ENCODE measurements at places on chromosomes 7 and 10.

DNA sequence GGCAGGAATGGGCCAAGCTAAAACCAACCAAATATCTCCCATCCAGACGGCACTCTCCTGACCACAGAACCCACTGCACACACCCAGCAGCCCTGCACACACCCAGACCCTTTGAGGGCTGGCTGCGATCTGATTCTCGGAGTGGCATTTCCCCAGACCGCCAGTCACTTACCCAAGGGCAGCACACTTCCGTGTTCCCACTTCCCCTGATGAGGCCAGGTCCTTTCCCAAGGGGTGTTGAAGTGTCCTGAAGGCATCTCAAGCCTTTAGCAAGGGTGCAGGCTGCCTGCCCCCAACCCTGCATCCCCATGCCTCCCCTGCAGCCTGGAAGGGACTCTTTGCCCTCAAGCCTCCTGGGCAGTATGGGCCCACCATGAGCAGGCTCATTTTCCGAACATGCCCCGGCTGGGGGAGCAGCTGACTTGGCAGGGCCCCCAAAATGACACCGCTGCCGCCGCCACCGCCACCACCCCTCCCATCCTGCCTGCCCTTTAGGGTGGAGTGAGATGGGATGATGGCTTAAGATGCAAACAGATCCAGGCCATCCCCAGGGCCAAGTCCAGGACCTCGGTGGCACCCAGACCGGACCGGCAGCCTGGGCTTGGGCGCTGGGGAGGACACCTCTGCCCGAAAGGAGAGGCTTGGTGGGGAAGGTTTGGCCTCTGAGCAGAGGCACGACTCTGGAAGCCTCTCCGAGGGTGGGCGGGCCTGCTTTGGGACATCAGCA, 159.8 kb downstream of the NRF1 start:
- no peak for DNase-seq

- DNase-seq, result peak; percentile 66
Observed at GRCh38 chr10:126373972-126374371, 14.3 kb downstream of the ADAM12 start.

DNA sequence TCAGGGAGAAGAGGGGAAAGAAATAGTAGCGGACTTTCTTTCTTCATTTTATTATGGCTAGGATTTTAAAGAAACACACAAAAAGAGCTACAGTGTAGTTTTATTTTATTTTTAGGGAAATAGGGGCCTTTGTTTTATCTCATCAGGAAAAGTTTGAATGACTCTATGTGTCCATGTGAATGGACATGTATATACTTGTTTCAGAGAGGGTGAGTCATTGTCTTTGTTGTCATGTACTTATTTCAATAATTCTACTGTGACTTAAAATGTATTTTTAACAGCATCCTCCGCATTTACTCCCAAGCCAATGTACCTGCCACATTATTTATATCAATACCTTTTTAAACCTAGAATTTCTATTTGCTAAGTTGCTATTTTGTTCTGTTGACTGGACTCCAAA, 569.5 kb downstream of the SORCS3 start:
- DNase-seq, result no peak

GRCh38 chr10:121566755-121567154, 31.5 kb downstream of the FGFR2 start:
- no peak for DNase-seq

GRCh38 chr10:57972783-57973182, 294.9 kb downstream of the IPMK start:
- no peak for DNase-seq

- peak; percentile 10 for DNase-seq
Observed at GRCh38 chr10:117167789-117168674, 29.3 kb upstream of the KCNK18 start.

- DNase-seq, result no peak
Observed at GRCh38 chr7:114402876-114403635, 11.6 kb upstream of the FOXP2 start.

GRCh38 chr7:27254625-27255024, 12.0 kb downstream of the EVX1 start:
- DNase-seq, result no peak

GRCh38 chr10:104076743-104077160, 8.9 kb downstream of the COL17A1 start:
- DNase-seq, result peak; percentile 16

DNA sequence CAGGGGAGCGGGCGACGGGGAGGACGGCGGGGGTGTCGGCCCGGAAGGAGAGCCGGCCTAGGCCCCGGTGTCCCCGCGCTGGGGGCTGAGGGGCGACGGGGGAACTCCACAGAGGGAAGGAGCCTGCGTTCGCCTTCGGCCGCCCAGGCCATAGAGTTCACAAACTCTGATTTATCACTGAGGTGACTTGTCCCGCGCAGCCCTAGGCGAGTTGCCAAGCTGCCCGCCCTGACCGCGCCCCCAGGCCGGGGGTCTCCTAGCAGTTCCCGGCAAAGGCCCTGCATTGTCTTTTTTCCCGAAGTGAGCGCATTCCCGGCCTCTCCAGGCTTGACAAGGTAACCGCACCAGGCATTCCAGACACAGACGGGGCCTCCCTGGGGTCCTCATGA, 2.9 kb upstream of the NKX6-2 start:
- DNase-seq, result no peak

DNA sequence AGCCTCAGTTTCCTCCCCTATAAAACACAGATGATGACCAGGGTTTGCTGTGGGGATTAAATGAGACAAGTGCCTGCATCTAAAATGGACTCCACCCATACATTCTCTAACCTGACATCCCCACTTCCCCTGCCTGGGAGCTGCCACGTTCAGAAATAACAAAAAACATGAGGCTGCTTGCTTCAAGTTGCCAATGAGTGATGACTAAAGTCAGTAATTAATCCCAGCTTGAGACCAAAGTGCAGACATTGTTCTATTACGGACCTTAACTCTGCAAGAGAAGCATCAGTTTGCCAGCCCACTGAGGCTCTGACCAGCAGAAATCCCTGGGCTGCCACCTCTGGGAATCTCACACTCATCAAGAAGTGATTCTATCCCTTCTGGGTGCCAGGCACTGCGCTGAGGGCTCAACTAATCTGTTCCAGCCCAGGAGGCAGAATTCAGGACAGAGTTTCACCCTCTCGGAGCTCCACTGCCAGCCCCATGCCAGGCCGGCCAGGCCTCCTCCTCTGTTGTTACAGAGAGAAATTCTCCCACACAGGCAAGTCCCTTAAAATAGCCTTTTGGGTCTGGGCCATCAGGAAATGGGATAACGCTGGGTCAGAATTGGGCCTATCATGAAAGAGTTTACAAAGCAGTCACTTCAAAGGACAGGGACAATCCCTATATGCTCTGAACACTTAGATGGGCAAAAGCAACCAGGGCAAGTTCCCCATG, 11.4 kb downstream of the SH3PXD2A start:
- peak; percentile 39 for DNase-seq

DNA sequence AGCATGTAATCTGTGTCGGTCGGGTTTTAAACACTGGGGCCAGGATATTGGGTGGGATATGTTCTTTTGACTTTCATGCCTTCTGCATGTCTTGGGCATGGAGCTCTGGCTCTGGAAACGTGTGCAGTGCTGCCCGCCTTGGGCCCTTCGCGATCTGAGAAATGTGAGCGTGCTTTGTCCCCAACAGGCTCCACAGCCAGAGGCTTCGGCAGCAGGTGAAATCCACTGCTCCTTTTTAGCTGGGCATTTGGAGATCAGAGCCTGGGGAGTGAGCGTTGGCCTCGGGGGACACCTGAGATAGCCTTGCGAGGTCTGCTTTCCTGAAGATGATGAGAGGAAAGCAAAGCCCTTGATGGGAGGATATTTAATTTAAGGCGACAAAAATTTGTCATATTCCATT, 137.8 kb downstream of the ACTR3B start:
- DNase-seq, result no peak

DNA sequence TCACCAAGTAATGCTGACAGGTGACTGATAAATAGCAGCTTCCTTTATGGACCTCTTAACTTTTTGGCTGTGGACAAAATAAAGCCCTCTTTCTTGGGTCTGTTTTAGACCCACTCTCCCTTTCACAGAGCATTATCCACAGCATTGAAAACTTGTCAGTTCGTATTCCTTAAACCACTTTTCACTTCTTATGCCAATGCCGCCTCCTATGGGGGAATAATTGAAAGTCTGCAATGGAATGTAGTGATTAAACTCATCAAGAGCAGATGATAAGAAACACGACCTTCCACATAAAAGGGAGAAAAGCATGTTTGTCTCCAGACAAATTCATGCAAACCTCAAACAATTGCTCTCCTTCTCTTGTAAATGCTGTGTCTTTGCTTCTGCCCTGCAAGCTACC, 153.4 kb downstream of the SORCS1 start:
- no peak for DNase-seq

GRCh38 chr10:132647424-132647823, 109.8 kb downstream of the INPP5A start:
- no peak for DNase-seq

- peak; percentile 93 for DNase-seq
Observed at GRCh38 chr10:89481662-89482061, 53.7 kb downstream of the SLC16A12 start.

- peak; percentile 45 for DNase-seq
Observed at GRCh38 chr7:121505021-121505420, 108.9 kb upstream of the FAM3C start.

- no peak for DNase-seq
Observed at GRCh38 chr7:111820121-111820520, 257.8 kb upstream of the IMMP2L start.

DNA sequence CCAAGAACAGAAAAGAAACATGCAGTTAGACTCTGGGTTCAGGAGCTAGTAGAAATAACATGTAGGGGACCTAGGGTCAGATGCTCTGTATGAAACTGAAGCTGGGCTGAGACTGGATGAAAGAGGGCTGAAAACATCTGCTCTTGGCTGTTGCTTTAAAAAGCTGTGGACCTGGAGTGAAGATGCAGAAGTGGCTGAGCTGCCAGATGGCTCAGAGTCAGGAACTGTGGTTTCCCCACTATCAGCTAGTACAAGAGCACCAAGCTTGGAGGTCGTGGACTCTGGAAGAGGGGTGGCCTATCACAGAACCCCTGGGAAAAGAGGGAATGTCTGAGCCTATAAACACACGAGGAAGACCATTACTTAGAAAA, 5.9 kb downstream of the ADK start:
- peak; percentile 60 for DNase-seq

DNA sequence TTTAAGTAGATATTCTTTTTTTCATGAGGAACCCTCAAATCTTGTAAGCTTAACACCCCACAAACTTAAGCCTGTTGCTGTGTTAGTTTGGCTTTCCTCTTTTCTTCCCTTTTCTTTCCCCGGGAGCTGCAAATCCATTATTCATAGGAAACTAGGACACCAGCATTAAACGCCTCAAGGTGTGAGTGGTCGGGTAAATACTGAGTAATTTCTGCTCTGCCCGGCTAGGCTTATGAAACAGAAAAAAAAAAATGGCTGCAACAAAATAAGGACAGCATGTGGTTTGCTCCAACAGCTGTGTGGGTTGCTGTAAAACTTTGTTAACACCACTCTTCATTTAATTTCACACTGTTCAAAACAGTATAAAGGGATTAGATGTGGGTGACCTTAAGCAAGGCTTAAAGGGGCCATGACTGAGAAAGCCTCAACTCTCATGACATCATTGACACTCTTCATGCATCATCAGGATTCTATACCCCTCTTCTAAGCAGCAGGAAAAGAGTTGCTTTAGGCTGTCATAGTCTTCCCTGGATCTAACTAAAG, 104.1 kb downstream of the AOAH start:
- no peak for DNase-seq

GRCh38 chr10:113985297-113985844, 58.3 kb upstream of the ADRB1 start:
- DNase-seq, result no peak

GRCh38 chr7:70426249-70426880, 705.6 kb upstream of the GALNT17 start:
- no peak for DNase-seq

- no peak for DNase-seq
Observed at GRCh38 chr7:139294951-139295575, 46.1 kb upstream of the FMC1 start.

DNA sequence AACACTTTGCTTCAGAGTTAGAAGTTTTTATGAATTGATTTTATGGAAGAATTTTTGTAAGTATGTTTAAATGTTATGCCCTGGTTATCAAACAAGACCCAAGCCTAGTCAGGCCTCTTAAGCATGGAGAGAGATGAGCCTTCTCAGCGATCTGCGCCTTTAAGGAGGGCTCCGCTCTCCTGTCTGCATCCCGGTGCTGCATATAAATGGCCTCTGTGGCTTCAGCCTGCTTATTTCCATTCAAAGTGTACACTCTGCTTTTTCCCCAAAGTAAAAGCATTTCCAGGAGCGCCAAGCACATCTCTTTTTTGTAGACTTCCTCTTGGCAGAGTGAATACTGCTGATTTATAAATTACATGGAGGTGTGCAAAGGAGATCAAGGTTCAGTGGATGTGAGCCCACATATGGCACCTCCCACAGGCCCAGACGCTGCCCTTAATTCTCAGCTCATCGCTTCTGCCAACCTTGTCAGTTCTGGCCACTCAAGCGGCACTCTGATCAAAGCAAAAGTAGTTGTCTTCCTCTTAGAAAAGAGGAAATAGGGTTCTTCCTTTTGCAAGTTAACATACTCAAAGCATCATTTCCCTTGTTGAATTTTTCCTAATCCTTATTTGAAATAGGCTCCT, 70.0 kb upstream of the SFMBT2 start:
- no peak for DNase-seq

DNA sequence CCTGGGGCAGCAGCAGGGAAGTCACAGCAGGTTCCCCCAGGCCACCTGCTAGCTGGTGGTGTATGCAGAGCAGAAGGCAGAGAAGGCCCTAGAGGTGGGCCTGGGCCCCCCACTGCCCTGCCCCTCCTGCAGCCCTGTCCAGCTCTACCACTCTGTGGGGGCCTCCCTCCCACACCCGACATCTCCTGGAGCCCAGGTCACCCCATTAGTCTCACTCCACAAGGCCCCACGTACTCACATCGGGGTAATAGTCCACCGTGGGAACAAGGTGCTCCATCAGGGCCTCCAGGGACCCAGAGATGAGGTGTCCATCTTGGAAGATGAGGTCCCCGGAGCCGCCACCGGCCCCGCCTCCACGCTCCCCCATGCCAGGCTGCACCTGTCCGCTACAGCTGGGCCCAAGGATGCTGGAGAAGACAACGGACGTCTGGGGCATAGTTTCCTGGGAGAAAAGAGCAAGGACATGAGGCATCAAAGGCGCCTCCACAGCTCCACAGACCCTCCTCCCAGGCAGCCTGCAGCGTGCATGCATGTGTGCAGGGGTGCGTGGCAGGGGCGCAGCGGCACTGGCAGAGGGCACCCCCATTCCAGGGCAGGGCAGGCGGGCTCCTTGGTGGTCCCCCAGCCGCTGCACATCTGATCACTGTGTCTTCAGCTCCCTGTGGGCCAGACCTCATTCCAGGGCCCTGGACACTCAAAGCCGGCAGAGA, 61.0 kb downstream of the RASGEF1A start:
- DNase-seq, result no peak

- DNase-seq, result no peak
Observed at GRCh38 chr7:70142247-70142932, 544.1 kb downstream of the AUTS2 start.

DNA sequence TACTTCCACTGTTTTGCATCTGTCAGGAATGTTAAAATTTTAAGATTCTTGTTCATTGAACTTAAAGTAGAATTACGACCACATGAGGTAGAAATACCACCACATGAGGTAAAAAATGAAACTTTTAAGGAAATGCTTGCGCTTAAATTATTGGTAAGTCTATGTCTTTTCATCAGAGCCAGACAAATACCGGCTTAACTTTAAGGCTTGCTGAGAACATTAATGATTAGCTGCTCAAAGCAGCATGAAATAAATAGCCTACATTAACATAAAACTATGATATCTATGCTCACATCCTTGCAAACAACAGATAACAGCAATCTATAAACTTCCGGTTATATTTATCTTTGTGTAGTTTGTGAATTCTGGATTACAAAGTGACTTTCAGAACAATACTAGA, 26.9 kb upstream of the SCIN start:
- DNase-seq, result no peak
